NCI-H2081 treated with DMSO at 0.1 percent for 48 hours (cell line): ENCODE measurements at places on chromosomes 13 and 19.

GRCh38 chr19:32317086-32317485 is 28.3 kb upstream of the ZNF507 start:
- no peak for DNase-seq

DNA sequence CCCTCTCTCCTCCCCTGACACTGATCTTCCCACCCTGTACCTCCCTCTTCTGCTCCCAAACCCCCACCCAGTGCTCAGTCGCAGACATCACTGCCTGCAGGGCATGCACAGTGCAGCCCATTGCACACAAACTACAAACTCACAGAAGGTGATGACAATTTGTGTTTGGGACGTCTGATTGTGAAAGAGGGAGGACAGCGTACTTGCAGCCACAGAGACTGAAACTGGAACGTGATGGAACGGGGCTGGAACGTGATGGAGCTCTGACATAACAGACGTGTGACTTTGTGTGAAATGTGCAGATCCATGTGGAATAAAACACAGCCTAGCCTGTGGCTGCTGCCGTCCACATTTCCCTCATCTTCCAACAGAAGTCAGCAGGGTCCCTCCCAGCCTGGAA is 57.3 kb upstream of the CEACAM8 start:
- DNase-seq, result no peak

GRCh38 chr13:19581675-19582074 is 20.3 kb upstream of the TPTE2 start:
- no peak for DNase-seq

DNA sequence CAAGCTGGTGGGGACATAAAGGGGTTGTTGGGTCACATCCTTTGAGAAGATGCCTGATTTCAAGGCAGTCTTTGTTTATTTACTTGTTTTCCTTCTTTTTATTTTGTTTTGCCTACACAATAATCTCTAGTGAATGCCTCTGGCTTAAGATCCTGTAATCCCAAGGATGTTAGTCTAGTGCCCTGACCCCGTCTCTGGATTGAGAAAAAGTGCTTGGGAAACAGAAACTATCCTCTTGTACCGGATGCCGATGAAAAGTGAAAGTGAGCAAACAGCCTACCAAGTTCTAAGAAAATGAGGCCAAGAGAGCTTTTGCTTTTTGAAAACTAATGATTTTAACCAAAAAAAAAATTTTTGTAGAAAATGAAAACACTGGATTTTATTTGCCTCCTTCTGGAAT is 42.1 kb upstream of the C1QTNF9 start:
- DNase-seq, result no peak

DNA sequence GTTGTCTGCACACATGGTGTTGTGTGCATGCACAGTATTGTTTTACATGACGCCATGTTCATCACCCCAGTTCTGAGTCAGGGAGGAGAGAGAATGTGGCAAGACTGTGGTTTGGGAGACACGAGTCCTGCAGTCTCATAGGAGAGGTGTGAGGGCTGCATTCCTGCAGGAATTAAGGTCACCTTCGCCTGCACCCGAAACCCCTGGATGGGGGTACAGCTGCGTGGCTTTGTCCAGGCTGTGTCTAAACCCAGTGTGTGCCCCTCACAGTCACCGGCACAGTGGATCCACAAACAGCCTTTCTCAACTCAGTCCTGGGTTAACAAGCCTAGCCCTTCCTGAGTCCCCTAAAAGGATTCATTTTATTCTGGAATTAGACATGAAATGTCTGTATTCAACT is 5.7 kb downstream of the ADPRHL1 start:
- no peak for DNase-seq
